ENCODE measurements at places on chromosomes 7 and 10. TPM values are rescaled to one million over a fixed set of nuclear protein-coding genes. Genes with fewer than 3 reads are reported as not detected.

DNA sequence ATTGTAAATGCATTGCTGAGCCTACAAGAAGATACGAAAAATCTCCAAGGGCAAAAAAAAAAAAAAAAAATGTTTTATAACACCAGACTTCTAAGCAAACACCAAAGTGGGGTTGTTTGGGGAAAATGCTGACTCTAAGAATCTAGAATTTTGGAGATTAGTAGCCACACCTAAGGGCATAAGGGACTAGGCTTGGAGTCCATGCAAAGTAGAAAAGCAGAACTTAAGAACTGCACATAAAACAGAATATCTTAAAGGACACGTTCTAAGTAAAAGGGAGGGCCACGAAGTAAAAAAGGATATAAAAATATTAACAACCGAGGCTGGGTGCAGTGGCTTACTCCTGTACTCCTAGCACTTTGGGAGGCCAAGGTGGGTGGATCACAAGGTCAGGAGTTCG, 269.8 kb upstream of the AUTS2 start:
- no peak for DNase-seq

GRCh38 chr10:109534193-109534592, 389.1 kb downstream of the XPNPEP1 start:
- no peak for DNase-seq

GRCh38 chr10:69866688-69867461, 65.2 kb downstream of the COL13A1 start:
- DNase-seq, result no peak

DNA sequence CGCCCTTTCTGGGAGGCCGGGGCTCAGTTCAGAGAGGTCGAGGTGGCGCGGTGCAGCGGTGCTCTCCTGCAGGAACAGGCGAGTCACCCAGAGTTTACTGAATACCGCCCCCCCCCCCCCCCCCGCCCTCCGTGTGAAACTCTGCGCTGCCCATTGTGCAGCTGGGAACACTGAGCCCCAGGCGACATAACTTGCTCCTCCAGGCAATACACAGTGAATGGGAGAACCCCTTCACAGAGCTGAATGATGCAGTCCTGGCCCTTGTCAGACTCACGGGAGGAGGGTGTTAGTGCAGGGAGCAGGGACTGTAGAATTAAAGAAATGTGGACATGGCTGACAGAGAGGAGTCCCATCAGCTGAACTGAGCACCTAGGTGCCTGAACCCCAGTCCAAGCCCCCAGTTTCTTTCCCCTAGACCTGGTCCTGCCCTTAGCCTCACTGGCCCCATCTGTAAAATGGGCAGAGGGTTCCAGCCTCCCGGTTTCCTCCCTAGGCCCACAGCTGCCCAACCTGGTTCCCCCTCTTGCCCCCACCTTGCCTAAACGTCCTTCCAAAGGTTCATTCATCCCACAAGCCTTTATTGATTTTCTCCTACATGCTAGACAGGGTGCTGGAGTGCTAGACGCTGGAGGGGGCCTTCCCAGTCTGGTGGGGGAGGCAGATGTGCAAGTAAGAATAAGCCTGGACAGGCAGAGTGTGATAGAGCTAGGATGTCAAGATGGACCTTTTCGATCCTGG, 869 bp upstream of the LOXL4 start:
- DNase-seq, result no peak

DNA sequence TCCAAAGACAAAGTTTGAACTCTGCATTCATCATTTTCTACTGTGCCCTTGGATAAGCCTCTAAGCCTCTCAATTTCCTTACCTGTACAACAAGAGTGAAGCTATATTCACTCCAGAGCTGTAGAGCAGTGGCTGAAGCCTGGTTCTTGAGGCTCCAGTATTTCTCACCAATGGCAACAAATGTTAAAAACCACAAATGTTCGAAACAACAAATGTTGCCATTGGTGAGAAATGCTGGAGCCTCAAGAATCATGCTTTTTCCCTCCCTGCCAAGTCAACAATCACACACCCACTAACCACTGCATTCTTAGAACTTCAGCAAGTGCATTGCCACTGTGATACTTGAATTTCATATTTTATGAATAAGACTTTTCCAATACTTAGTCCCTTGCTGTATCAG, 237.9 kb downstream of the TMEM26 start:
- no peak for DNase-seq

ANKRD22 gene
- 0.24 TPM for total RNA-seq

NAT16 gene
- not detected for total RNA-seq

SVIL gene
- 319 TPM for total RNA-seq
